ENCODE measurements at places on chromosomes 1 and 21. TPM values are rescaled to one million over a fixed set of nuclear protein-coding genes. Genes with fewer than 3 reads are reported as not detected.

Gene TCHH
- total RNA-seq, result 0.25 TPM

Gene OR10K1
- not detected for total RNA-seq

Gene ARHGAP30
- total RNA-seq, result 14.5 TPM

- DNase-seq, result no peak
Measured at GRCh38 chr1:17561247-17561548, 21.7 kb downstream of the ARHGEF10L start.

DNA sequence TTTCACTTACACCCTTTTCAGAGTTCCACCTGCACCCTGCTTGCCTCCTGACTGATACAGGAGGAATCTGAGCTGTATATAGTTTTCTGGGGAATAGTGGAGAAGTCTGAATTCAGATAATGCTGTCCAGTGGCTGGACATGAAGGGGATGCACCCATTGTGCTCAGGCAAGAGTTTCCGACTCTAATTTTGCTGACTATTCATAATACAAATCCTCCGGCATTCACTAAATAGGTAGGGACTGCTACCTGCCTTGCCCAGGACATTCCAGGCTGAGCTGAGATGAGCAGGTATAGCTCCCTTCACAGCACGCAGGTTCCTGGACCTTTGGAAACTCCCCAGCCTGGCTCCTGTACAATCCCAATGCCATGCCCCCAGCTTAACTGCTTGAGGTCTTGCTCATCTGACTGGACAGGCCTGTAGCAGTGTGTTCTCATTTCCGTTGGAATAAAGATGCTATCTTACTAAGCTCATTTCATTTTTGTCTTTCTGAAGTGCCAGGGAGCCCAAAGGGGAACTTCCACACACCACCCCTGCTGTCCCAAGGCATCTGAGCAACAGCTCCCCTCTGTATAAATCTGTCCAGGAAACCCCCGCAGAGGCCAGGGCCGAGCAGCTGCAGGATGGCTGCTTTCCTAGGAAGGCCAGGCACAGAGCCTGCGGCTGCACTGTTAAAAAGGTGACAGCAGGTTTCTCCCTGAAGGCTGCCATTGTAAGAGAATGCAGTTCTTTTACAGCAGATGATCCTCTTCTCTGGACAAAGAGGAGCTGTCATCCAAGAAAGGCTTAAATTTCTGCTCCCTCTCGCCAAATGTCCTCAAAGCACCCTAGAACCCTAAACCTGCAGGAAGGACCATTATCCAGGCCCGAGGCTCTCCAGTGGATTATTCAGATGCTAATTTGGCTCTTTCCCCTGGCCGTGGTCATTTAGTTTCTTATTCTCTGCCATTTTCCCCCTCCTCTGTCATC, 21.7 kb upstream of the VASH2 start:
- no peak for DNase-seq

- DNase-seq, result no peak
Measured at GRCh38 chr1:237921306-237921705, 30.6 kb upstream of the ZP4 start.

DNA sequence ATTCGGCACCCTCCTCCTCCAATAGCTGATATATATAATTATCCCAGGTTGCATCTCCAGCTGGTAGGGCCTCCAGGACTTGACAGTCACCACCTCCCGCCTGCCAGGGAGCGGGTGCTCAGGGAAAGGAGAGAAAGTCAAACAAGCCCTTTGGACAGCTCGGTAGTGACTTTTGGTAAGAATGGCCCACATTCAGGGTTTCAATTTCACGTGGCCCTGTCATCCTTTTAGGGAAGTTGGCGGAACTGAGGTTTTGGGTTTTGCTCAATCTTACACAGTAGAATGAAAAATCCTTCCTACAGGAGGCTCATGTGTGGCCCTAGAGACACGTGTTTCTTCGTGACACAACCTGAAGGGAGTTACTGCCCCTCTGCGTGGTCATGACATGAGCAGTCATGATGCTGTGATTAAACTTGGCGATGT, 44.2 kb downstream of the CAPN8 start:
- no peak for DNase-seq

DNA sequence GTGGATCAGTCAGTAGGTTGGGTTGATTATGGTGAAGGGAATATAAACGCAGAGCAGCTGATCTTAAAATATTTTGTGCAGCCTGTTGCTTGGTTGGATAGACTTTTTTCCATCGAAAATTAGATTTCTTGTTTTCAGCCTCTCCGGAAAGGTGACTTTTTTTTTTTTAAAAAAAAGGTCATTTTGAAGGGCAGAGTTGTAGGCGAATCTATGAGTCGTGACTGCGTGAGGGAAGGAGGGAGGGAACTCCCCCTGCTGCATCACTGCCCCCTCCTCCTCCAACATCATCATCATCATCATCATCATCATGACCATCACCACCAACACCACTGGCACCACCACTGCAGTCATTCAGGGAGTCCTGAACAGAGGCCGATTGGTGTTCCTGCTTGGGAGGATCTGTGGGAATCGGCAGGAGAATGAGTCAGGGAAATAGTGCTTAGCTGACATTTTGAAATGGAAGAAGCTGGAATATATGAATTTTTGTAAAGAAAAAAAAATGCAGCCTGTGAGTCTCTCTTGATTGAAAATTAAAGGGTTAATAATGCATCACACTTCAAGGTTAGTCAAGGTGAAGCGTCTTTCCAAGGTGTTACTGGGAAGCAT, 1.2 kb downstream of the ATP1B1 start:
- no peak for DNase-seq

DNA sequence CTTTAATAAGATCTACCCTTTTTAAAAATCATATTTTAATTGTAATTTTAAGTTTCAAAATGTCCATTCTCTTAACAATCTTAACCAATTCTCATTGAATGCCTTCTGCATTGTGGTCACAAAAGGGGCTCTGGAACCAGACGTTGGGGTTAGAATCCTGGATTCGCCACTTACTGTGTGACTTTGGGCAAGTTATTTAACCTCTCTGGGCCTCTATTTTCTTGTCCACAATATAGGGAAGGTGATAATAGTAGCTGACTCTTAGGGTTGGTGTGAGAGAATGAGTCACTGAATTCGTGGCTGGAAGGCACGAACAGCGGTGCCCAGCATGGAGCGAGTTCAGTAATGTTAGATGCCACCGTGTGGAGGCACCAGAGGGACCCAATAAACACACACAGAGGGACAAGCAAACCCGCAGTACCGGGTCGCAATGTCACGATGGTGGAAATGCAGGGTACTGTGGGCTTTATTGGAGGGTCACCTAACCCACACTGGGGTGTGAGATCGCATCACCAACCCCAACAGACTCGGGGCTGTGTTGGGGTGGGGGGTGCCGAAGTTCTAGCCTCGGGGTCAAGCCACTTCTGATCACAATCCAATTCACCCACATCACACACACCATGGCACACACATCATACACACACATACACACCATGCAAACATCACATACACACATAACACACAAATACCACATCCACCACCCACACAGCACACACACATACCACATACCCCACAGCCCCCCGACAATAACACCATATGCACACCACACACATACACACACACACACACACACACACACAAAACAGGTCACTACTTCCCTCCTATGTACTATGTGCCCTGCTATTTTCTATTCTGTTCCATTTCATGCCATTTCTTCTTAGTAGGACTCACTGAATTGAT, 27.0 kb upstream of the IFNAR2 start:
- no peak for DNase-seq

Data from vagina (tissue), 2 donors.